Effector memory CD4-positive, alpha-beta T cell (primary cell): ENCODE measurements at places on chromosomes 11 and 22.

DNA sequence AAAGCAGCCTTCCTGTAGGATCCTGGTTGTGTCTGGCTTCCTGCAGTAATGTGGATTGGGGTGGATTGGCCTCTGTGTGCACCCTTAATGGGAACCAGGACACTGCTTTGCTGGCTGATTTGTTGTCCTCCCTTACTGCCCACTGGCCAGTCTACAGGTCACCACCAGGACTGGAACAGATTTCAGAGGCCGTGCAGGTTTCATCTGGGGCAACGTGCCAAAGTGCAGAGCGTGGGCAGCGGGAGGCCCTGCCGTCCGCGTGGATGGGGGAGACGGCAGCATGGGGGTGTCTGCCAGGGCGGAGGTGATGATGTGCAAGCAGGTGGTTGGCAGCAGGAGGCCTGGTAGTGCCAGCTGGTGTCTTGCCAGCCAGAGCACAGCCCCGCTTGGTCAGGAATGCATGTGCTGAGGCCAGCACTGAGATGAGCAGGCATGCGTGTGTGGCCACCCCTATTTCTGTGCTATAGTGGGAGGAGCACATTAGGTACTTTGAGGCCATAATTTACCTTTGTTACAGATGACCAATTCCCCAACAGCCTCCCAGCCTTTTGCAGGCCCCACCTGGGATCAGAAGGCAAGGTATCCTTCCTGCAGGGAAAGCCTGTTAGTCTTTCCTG lies 24.3 kb downstream of the BCR start:
- H3K4me1 ChIP-seq: no peaks in the 10 kb centered on the region
- no peak overlapping the region for H3K27ac ChIP-seq
- peaks cover 3% of the 10 kb centered on the region for H3K36me3 ChIP-seq
- H3K4me3 ChIP-seq: no peak overlapping the region
- no peak for DNase-seq

- no peak overlapping the region for H3K4me3 ChIP-seq
- no peak for DNase-seq
- no peaks in the 10 kb centered on the region for H3K4me1 ChIP-seq
- H3K27me3 ChIP-seq: no peaks in the 10 kb centered on the region
- no peaks in the 10 kb centered on the region for H3K36me3 ChIP-seq
- no peak overlapping the region for H3K27ac ChIP-seq
Observed at GRCh38 chr11:27574342-27574741, 67.8 kb upstream of the LIN7C start.

DNA sequence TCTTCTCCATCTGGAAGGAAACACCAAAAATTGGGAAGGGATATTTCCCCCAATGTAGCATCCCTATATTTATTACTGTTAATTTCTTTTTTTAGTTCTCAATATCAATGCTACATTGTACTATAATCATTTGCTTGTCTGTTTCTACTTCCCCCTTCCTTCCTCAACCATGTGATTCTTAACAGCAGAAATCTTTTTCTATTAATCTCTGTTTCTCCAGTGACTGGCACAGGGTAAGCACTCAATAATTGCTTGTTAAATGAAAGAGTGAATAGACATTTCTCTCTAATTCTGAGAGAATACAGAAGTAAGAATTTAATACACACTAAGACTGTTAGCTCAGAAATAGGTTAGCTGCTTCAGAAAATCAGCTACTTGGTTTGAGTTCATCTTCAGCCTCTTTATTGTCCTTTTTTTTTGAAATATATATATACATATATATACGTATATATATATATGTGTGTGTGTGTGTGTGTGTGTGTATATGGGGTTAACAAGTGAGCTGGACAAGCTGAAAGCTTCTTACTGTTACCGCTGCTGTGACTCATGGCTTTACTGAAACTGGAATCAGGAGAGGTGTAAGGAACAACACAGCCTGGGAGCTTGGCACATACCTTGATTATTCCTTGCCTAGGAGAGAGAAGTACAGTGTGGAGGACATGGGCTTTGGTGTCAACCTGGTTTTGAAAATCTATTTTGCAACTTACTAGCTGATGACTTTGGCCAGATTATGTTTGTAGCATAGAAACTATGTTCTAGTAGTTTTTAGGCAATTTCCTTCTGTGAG lies 26.2 kb upstream of the PDE3B start:
- no peaks in the 10 kb centered on the region for H3K4me1 ChIP-seq
- no peak overlapping the region for H3K27ac ChIP-seq
- DNase-seq: no peak
- H3K36me3 ChIP-seq: no peaks in the 10 kb centered on the region
- no peak overlapping the region for H3K4me3 ChIP-seq

- DNase-seq: no peak
- H3K27ac ChIP-seq: peak overlapping the region; percentile 30
- no peaks in the 10 kb centered on the region for H3K27me3 ChIP-seq
Observed at GRCh38 chr11:9575260-9576240, 2.1 kb downstream of the WEE1 start.

GRCh38 chr22:42977569-42977968 lies 37.4 kb downstream of the PACSIN2 start:
- H3K27me3 ChIP-seq: no peaks in the 10 kb centered on the region
- no peak overlapping the region for H3K4me3 ChIP-seq
- no peaks in the 10 kb centered on the region for H3K4me1 ChIP-seq
- DNase-seq: no peak
- no peaks in the 10 kb centered on the region for H3K36me3 ChIP-seq
- no peak overlapping the region for H3K27ac ChIP-seq

GRCh38 chr11:26778000-26778757 lies 56.3 kb upstream of the SLC5A12 start:
- H3K36me3 ChIP-seq: no peaks in the 10 kb centered on the region
- no peak overlapping the region for H3K27ac ChIP-seq
- H3K27me3 ChIP-seq: no peaks in the 10 kb centered on the region
- H3K4me1 ChIP-seq: no peaks in the 10 kb centered on the region
- H3K4me3 ChIP-seq: no peak overlapping the region

DNA sequence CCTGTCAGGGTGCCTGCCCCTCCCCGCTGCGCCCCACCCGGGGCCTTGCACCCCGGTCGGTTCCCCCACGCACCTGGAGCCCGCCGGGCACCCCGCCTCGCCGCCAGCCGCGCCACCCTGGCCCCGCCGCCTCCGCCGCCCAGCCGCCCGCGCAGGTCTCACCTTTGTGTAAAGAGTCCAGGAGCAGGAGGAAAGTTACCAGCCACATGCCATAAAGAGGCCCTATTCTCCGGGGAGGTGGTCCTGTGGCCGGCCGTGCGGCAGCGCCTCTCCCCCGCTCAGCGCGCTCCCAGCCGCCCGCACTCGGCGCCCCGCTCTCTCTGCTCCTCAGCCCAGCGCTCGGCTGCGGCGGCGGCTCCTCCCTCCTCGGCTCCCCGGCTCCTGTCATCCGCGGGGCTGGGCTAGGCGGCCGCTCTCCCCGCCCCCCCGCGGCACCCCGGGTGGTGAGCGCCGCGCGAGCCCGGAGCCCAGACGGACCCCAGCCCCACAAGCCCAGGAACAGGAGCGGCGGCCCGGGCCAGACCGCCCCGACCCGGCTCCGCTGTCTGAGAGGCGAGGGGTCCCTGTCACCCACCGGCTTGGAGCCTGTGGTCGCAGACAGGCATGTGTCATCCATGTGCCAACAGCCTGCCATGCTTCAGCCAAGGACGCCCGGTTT lies at the start of gene DSCAML1:
TSS of gene DSCAML1 (minus strand) at position 345 of the 658 bp plus-strand sequence. CDS start at position 208, 137 bp downstream.
- no peak for DNase-seq
- H3K4me1 ChIP-seq: peaks cover 22% of the 10 kb centered on the region
- H3K4me3 ChIP-seq: peak within 1 kb of the TSS; percentile 39

DNA sequence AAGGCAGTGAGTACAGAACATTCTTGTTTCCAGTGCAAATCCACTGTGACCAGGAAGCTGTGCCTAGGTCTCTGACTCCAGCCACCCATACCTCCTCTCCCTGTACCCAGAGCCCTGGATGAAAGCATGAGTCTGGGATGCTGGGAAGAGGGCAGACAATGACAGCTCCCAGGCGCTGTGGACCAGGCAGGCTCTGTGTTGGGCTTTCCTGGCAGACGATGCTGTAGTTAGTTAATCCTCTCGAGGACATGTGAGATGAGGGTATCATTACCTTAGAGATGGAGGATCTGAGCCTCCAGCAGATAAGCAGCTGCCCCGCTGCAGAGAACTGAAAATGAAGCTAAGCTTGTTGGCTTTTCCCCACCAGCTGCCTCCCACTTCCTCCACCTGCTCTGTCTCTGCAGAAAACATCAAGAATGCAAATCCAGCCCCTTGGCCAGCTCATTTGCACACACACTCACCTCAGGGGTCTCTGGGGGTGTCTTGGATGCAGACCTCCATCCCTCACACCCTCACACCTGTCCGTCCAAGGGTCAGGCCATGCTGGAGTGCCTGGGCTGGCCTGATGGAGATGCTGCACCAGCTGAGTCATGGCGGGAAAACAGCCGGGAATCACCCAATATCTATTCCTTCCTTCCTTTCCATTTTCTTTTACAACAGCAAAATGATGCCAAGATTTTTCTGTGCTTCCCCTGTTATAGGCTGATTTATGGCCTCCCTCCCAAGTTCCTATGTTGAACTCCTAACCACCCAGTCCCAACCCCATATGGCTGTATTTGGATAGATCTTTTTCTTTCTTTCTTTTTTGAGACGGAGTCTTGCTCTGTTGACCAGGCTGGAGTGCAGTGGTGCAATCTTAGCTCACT lies 94.9 kb upstream of the SEPTIN5 start:
- H3K27me3 ChIP-seq: no peaks in the 10 kb centered on the region
- no peaks in the 10 kb centered on the region for H3K36me3 ChIP-seq
- H3K27ac ChIP-seq: no peak overlapping the region
- H3K4me1 ChIP-seq: no peaks in the 10 kb centered on the region
- no peak for DNase-seq
- no peak overlapping the region for H3K4me3 ChIP-seq

GRCh38 chr11:46611526-46612304 lies 5.3 kb downstream of the HARBI1 start:
- H3K27ac ChIP-seq: no peak overlapping the region
- no peak overlapping the region for H3K4me3 ChIP-seq
- H3K4me1 ChIP-seq: peaks cover 4% of the 10 kb centered on the region
- H3K27me3 ChIP-seq: no peaks in the 10 kb centered on the region
- H3K36me3 ChIP-seq: no peaks in the 10 kb centered on the region

- no peaks in the 10 kb centered on the region for H3K36me3 ChIP-seq
- DNase-seq: no peak
- H3K4me1 ChIP-seq: no peaks in the 10 kb centered on the region
Observed at GRCh38 chr11:92978271-92979111, 9.0 kb downstream of the MTNR1B start.

DNA sequence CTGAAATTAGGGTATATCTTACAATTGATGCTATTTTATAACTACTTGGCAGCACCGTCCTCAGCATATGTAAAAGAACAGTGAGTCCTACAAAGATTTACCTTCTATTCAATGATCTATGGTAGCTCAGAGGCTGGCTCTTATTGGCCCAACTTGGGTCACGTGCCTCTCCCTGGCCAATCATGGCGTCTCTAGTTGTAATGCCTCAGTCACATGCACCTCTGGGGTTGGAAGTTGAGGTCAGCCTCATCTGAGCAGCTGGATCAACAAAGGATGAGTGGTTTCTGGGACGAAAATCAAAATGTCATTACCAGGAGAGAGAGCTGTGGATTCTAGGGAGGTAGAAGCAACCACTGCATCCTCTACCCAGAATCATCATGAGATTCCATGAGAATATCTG lies 22.9 kb upstream of the ASPHD2 start:
- H3K27ac ChIP-seq: no peak overlapping the region
- no peak overlapping the region for H3K4me3 ChIP-seq
- no peaks in the 10 kb centered on the region for H3K27me3 ChIP-seq
- no peaks in the 10 kb centered on the region for H3K36me3 ChIP-seq
- no peak for DNase-seq

DNA sequence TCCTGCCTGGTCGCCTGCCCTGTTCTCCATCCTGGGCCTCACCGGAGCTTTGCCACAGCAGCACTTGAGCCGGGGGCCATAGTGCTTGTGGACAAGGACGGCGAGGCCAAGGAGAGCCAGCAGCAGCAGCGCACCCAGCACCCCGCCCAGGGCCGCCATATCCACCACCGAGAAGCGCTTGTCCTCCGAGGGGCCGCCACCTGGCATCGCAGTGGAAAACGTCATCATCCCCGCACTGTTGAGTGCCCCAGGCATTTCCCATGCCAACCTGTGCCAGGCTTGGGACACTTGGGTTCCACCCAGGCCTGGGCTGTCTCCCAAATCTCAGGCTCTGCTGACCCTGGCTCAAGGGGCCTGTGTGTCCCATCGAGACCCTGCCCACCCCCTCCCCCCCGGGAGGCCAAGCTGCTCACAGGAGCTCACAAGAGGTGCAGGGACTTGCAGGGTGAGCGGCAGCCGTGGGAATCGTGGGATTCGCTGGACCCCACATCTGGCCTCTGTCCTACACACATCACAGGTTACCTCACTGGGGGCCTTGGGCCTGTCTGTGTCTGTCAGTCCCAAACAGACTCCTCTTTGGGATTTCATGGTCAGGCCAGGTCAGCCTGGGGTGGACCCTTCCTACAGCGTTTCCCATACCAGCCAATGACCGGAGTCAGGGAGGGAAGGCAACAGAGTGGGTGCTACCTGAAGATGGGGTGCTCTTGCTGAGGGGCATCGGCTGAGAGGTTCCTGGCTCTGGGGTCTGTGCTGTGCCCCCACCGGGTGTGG lies 2.3 kb upstream of the IRF7 start:
- H3K27me3 ChIP-seq: no peaks in the 10 kb centered on the region
- H3K4me3 ChIP-seq: no peak overlapping the region
- H3K27ac ChIP-seq: no peak overlapping the region
- H3K36me3 ChIP-seq: no peaks in the 10 kb centered on the region

GRCh38 chr11:47101406-47101805 lies 75.3 kb downstream of the ARFGAP2 start:
- no peak overlapping the region for H3K4me3 ChIP-seq
- no peak for DNase-seq
- H3K27me3 ChIP-seq: no peaks in the 10 kb centered on the region
- H3K4me1 ChIP-seq: no peaks in the 10 kb centered on the region

GRCh38 chr11:35605706-35606105 lies 12.6 kb upstream of the FJX1 start:
- no peaks in the 10 kb centered on the region for H3K36me3 ChIP-seq
- no peak overlapping the region for H3K4me3 ChIP-seq
- H3K4me1 ChIP-seq: no peaks in the 10 kb centered on the region
- peaks cover under 1% of the 10 kb centered on the region for H3K27me3 ChIP-seq
